ENCODE measurements at places on chromosomes 6 and 20.
A peak's percentile ranks its signal among the peaks of the same experiment; 100 is the strongest.

DNA sequence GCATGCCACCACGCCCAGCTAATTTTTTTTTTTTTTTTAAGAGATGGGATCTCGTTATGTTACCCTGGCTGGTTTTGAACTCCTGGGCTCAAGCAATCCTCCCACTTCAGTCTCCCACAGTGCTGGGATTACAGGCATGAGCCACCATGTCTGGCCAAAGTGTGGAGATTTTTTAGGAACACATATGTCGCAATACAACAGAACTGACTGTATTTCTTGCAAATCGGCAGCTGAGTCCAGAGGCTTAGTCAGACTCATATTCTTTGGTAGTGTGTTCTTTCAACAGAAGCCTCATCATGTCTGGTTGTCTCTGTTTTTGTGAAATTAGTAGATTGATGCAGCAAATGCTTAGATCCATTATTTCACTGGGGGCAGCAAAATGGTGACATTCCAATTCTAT is 23.9 kb upstream of the CD164 start:
- DNase-seq, result no peak

GRCh38 chr6:125714441-125715090 is 34.9 kb upstream of the HEY2 start:
- DNase-seq, result no peak

- peak; percentile 29 for DNase-seq
Observed at GRCh38 chr20:48898210-48898609, 23.3 kb upstream of the ARFGEF2 start.

GRCh38 chr6:30974490-30975252 is 8.8 kb upstream of the MUC21 start:
- no peak for DNase-seq

- DNase-seq, result no peak
Observed at GRCh38 chr6:56655249-56655648, 12.6 kb upstream of the DST start.

DNA sequence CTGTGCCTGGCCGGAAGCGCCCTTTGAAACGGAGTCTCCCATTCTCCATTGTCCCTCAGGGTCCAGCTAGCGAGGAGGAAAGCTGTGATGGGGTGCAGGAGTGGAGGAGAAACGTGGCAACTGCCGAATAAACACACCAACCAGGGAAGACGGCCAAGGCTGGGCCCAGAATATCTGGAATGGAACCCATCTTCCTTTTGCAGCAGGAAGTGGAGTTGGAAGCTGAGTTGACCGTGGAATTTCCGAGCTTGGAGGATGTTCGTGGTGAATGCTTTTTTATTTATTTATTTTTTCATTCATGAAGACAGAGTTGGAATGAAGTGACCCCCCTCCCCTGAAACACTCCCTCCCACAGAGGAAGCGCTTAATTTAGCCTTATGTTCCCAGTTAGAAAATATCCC is 105.6 kb upstream of the RNF24 start:
- no peak for DNase-seq

GRCh38 chr20:33674294-33675135 is at the start of gene NECAB3:
NECAB3 (minus strand) TSS chr20:33674428; CDS start chr20:33674352, 76 bp downstream.
- peak; percentile 88 for DNase-seq

GRCh38 chr6:104286641-104287040 is 573.1 kb downstream of the HACE1 start:
- no peak for DNase-seq

DNA sequence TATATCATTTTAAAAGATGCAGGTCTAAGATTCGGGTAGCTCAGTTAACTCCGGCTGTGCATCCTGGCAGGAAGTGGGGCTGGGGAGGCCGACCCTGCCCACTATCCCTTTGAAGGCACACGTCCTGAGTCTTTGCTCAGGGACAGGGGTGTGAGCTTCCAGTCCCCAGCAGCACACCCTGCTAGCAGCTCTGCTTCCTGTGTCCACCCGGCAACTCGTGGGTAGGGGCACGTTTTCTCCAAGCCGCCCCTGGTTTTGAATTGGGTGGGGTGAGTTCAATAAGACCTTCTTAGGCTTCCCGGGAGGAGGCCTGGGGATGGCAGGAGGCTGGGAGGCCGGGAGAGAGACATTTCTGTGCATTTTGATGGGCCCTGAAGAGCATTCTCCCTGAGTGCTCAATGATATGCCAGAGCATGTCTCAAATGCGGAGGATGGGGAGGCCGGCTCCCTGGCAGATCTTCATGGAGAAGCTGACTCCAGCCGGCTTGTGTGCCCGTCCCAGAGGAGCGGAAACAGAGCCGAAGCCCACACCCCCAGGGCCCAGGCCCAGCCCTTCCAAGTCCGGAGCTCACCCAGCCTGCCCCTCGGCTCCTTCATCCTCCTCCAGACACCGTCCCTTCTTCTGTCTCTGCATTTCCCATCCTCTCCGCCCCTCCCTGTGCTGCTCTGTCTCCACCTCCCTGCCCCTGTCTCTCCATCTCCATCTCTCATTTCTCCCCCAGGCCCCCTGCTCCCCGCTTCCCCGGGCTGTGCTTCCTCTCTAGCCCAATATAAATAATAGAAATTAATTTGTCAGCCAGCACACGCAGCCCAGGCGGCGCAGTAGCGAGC is 36.3 kb upstream of the ZFAND3 start:
- DNase-seq, result peak; percentile 43

- DNase-seq, result peak; percentile 80
Observed at GRCh38 chr20:32031007-32031958, 20.8 kb upstream of the HCK start.

DNA sequence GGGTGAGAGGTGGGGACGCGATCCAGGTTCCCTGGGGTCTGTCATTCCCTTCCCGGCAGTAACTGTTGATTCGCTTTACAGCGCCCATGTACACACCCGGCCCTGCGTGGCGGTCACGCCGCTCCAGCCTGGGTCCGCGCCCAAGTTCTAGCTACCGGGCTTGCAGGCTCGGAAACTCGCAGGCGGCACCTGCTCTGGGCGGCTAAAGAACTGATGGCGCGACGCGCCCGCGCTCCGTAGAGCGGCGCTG is 1.4 kb upstream of the POU3F2 start:
- DNase-seq, result peak; percentile 45

GRCh38 chr6:114085211-114085610 is 114.3 kb upstream of the HDAC2 start:
- DNase-seq, result no peak

DNA sequence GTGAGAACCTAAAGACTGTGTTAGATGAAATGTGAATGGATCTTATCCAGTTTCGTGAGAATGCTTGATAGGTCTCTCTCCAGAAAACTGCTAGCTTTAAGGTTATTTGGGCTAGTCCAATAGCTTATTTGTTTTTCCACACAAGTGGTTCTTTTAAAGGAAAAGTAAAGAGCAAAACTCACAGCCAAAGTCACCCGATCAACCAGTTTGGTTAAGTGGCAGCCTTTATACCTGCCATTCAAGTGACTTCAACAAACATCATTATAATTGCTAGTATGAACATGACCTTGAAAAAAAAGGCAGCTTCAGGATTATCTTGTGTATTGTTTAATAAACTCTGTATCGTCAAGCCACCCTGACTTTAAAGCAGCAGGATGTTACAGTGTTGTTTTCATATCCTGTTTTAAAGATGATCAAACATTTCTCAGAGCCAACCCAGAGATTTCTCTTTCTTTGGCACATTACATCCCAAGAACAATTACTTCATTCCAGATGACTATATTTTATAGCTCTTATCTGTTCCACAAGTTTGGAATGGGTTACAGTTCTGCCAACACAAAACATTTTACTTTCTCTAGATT is 253.4 kb downstream of the EPHA7 start:
- DNase-seq, result no peak

DNA sequence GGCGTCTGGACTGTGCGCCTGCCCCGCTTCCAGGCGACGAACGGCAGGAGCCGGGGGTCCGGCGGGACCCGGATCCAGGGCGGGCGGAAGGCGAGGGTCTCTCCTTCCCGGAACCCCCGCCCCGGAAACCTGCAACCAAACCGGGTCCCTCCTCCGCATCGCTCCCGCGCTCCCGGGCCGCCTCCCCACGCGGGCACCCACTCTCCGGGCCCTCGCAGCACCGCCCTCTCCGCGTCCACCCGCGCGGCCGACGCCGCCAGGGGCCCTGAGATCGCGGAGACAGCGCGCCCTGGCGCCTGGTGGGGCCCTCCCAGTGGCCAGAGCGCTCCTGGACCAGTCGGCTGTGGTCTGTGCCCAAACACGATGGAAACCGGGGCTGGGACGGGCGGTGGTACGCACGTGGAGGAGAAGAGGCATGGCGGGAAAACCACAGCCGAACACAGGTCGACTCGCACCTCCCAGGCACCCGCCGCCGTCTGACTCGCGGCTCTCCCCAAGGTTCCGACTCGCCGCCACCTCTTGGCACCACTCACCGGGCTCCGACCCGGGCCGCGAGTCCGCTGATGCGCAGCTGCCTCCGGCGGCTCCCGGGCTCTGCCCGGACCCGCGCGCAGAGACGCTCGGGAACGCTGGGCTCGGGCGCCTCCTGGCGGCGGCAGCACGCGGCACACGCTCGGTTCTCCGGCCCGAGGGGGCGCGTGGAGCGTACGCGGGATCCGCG is 7.9 kb downstream of the NKX2-2 start:
- peak; percentile 52 for DNase-seq

DNA sequence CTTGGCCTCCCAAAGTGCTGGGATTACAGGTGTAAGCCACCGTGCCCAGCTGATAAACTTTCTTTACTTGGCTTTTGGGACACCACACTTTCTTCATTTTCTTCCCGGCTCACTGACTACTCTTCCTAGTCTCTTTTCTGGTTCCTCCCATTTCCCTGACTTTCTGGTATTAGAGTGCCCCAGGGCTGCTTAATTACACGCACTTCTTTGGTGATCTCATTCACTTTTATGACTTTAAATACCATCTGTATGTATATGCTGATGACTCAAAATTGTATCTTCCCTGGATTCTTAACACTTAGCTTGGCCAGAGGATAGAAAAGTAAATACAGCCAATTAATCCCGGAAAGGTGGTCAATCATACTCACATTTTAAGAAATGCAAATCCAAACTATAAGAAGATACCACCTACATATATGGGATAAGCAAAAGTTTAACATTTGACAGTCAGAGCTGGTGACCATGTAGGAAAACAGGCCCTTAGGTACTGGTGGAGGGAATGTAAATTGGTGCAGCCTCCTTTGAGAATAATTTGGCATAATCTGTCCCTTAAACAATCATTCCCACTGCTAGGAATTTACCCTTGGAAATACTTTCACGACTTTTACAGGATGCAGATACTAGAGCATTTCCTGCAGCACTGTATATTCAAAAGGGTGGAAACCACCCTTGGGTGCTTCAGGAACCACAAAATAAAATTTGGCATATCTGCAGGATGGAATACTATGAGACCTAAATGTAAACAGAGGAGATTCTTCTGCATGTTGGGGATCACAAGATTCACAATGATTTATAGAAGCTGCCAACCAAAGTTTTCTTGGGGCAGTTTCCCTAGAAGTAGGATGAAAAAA is 9.4 kb upstream of the NANP start:
- no peak for DNase-seq

DNA sequence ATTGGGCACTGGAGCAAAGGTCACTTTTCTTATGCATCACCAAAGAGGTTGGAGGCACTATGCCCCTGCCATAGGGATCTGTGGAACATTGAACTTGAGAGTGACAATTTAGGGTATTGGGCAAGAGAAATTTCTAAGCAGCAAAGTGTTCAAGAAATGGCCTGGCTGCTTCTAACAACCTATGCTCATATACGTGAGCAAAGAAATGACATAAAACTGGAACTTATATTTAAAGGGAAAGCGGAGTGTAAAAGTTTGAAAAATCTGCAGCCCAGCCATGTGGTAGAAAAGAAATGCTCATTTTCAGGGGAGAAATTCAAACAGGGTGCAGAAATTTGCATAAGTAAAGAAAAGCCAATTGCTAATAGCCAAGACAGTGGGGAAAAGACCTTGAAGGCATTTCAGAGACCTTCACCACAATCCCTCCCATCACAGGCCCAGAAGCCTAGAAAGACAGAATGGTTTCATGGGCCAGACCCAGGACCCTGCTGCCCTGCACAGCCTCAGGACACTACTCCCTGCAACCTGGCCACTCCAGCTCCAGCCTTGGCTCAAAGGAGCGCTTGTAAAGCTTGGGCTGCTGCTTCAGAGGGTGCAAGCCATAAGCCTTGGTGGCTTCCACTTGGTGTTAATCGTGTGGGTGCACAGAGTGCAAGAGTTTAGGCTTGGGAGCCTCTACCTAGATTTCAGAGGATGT is 24.4 kb downstream of the NCR2 start:
- no peak for DNase-seq

DNA sequence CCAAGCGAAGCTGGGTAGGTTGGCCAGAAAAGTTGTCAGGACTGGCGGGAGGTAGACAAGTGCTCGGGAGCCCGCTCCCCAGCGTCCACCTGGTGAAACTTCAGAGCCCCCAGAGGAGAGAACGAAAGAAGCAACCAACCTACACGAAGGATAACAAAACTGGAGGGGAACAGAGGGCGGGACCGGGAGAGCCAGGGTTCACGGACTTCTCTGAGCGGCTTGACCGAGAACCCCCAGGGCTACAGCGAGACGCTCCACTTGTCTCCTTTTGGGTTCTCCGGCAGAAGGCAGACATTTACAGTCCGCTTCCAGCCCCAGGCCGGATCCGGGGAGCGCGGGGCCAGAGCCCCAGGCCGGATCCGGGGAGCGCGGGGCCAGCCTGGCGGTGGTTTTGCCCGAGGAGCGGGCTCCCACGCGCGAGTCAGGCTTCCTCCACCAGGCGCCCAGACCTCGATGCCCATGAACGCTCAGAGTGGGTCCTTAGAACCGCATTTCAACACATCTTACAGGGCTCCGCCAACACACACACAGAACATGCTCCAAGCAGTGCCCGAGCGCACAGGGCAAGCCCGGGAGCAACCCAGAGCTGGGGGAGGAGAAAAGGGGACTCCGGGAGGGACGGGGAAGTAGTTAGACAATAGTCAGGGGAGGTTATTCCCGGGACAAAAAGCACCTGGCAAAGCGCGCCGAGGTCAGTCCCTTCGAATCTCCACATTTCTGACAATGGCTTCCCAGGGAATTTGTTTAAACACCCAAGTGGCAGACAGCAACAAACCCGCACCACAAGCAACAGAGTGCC is 1.1 kb downstream of the PTPRK start:
- peak; percentile 75 for DNase-seq

GRCh38 chr20:8212286-8212685 is 80.2 kb downstream of the PLCB1 start:
- no peak for DNase-seq

DNA sequence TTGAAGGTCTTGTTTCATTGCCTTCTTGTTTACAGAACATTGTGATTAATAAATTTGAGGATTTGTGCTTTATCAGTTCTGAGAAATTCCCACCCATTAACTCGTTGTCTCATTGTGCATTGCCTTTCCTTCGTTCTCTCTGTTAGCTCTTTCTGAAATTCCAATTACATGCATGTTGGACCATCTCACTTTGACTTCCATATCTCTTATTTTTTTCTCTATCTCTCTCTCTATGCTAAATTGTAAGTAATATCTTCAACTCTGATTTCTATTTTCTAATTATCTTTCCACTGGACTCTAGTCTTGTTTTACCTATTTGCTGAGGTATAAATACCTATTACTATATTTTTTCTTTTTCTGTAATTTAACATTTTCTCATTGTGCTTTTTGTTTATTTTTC is 92.3 kb downstream of the SHLD1 start:
- DNase-seq, result no peak

DNA sequence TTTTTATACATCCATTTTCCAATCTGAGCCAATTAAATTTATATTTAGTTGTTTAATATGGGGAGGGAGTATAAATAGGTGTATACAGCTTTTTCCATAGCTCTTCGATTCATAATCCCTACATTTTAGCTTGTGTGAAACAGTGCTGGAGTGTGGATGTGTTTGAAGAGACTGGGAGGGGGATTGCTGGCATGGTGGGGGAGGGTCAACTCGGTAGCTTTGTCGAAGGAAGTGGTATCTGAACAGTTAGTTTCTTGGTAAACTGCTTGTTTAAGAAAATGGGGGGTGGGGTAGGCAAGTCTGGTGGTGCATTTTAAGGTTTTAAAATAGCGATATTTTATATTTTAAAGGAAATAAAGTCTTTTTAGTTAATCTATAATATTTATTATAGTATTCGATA is 1.4 kb upstream of the LIN28B start:
- DNase-seq, result no peak

Data from thyroid gland (tissue), 4 donors.